ENCODE measurements at places on chromosomes 1 and 21.

DNA sequence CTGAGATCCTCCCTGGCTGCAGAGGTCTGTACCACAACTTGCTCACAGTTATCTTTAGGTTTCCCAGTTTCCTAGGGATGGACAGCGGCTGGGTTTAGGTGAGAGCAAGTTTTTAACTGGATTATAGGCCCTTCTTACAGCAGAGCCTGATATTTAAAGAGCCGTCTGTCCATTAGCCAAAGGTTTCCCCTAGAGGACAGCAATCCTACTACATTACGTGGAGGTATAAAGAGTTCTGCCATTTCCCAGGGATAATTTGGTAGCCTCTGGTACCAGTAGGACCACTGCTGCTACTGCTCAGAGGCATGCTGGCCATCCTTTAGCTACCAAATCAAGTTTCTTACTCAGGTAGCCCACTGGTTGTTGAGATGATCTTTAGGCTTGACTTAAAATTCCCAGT lies 21.9 kb upstream of the FCGR2A start:
- DNase-seq: no peak

- DNase-seq: no peak
Measured at GRCh38 chr1:60118085-60118484, 44.5 kb upstream of the C1orf87 start.

GRCh38 chr1:22056043-22056442 lies 3.5 kb downstream of the CDC42 start:
- DNase-seq: no peak

GRCh38 chr1:192926736-192927135 lies 117.9 kb downstream of the RGS2 start:
- no peak for DNase-seq

DNA sequence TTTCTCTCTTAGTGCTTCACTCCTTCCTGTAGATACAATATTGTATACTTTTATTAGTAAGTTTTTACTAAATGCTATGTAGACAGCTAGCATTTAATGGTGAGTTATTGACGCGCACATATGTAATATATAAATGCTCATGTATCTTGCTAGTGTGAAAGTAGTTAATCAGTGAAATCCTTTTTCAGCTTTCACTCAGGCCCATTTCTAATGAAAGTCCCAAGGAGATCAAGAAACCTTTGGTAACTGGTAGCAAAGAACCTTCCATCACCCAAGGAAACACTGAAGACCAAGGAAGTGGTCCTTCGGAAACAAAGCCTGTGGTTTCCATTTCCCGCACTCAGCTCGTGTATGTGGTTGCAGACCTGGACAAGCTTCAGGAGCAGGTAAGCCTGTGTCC lies 27.2 kb downstream of the AGT start:
- no peak for DNase-seq

- peak; percentile 17 for DNase-seq
Measured at GRCh38 chr1:108609483-108610049, 49.7 kb downstream of the EEIG2 start.

DNA sequence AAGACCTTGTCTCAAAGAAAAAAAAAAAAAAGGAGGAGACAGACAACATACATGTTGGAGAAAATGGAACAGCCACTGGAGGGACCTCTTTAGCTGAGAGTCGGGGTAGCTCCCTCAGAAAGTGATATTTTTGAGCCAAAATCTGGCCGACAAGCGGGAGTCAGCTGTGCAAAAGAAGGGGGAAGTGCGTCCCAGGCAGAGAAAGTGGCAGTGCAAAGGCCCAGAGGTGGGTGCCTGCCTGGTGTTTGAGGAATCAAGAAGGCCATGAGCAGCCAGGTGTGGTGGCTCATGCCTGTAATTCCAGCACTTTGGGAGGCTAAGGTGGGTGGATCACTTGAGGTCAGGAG lies 6.1 kb upstream of the CROCC start:
- no peak for DNase-seq

GRCh38 chr21:42578761-42579415 lies 65.2 kb downstream of the SLC37A1 start:
- no peak for DNase-seq

- DNase-seq: no peak
Measured at GRCh38 chr1:223704921-223705878, 7.1 kb upstream of the CAPN2 start.

- DNase-seq: no peak
Measured at GRCh38 chr1:86757272-86757984, 53.1 kb downstream of the SH3GLB1 start.

- no peak for DNase-seq
Measured at GRCh38 chr1:39962450-39962825, 7.5 kb downstream of the MFSD2A start.

- no peak for DNase-seq
Measured at GRCh38 chr1:73097917-73098316, 815.6 kb upstream of the NEGR1 start.

DNA sequence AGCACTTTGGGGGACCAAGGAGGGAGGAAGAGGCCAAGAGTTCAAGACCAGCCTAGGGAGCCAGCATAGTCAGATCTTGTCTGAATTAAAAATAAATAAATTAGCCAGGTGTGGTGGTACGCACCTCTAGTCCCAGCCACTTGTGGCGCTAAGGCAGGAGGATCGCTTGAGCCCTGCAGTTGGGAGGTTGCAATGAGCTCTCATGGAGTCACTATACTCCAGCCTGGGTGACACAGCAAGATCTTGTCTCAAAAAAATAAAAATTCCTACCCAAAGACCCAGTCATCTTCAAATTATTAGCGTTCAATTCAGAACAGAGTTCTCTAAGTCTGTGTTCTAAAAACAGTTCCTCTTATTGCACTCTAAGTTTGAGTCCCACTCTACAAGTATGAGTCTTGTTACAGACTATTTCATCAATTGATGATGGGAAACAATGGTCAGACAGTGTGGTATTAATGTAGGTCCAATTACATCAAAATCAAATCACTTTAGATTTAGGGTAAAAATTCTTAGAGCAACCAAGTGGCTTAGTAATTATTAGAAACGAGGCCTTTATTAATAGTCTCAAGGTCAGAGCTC lies 6.9 kb downstream of the FOXJ3 start:
- no peak for DNase-seq

DNA sequence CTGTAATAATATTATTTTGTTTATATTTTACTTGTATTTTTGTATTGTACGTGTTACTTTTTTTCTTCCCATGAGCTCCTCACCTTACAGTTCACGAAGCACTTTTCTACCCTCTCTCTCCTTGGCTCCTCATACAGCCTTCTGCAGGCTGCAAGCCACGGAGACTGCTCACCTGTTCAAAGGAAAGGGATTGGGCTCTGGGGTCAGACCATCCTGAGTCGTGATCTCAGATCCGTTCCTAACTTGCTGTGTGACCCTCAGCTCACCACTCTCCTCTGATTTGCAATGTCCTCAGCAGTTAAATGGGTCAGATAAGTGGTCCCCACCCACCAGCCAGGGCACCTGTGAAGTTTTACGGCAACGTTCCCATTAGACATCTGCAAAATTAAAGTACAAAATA lies 54.1 kb downstream of the VWA5B1 start:
- no peak for DNase-seq

GRCh38 chr21:26490771-26491170 lies 82.3 kb downstream of the CYYR1 start:
- no peak for DNase-seq

DNA sequence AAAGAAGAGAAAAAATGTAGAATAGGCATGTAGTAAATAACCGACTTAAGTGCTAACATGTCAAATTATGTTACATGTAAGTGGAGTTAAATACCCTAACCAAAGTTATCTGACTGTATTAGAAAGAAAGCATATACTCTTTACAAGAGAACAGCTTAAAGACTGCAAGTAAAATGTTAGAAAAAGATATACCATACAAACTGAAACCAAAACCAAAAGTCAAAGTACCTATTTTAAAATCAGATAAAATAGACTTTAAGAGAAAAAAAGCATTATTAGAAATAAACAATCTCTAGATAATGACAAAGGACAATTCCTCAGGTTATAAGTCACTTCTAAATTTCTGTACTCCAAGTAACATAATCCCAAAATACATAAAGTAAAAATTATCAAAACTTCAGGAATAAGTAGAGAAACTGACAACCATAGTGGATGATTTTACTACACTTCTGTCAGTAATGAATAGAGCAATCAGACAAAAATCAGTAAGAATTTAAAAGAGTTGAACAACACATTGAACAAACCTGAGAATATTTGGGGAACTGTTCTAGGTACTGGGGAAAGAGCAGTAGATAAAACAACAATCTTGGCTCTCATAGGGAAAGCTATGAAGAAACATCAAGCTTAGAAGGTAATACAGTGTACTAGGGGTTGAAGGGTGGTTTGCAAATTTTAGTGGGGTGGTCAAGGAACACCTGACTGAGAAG lies 127.3 kb downstream of the TBX19 start:
- no peak for DNase-seq

- no peak for DNase-seq
Measured at GRCh38 chr1:215285013-215285800, 202.7 kb downstream of the KCNK2 start.

GRCh38 chr1:117967477-117967876 lies 37.9 kb downstream of the WDR3 start:
- peak; percentile 74 for DNase-seq

Data from fibroblast of the conjunctiva (primary cell).